Activated T-helper 1 cell treated with anti-CD3 and anti-CD28 coated beads, Interleukin-2, amount 50 U/mL, for 16 hours (primary cell): ENCODE measurements at places on chromosomes 12 and 14.

GRCh38 chr14:64040044-64040443 lies 187.2 kb downstream of the SYNE2 start:
- DNase-seq: no peak

DNA sequence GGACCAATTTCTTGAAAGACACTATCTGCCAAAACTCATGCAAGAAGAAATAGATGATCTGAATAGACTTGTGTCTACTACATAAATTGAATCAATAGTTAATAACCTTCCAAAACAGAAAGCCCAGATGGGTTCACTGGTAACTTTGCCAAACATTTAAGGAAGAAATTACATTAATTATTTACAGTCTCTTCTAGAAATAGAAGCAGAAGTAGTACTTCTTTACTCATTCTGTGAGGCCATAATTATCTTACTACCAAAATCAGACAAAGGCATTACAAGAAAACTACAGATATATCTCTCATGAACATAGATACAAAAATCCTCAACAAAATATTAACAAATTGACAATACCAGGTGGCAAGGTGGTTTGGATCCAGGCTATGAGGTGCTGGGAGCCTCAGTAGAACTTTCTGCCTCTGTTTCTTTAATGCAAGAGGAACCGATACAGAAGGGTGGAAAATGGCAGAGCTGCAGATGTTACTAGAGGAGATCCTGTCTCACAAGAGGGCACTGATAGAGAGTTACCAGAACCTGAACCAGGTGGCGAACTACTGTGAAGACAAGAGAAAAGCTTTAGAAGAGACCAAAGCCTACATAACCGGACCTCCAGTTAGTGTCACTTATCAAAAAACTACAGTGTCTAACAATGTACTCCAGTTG lies 33.7 kb upstream of the KTN1 start:
- no peak for DNase-seq

GRCh38 chr12:72738811-72739210 lies 466.6 kb downstream of the TRHDE start:
- DNase-seq: no peak

- DNase-seq: no peak
Observed at GRCh38 chr14:100988011-100988410, 84.5 kb upstream of the RTL1 start.

DNA sequence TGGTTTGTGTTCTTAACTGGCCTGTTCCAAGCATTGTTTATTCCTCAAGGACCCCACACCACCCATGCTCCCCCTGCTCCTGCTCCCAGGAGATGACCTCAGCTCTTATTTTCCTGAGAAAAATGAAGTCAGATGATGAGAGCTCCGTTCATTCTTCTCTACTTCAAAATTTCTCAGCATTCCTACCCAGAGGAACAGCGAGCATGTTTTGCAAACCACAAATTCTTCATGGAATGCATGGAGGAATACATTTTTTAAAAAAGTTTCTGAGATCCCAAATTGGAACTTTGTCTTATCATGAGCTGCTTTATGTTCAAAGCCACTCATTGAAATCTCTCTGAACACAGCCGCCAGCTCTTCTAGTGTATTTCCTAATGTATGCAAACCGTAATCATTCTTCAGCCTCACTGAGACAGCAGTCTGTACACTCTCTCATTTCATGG lies 44.9 kb downstream of the SYNE2 start:
- no peak for DNase-seq

DNA sequence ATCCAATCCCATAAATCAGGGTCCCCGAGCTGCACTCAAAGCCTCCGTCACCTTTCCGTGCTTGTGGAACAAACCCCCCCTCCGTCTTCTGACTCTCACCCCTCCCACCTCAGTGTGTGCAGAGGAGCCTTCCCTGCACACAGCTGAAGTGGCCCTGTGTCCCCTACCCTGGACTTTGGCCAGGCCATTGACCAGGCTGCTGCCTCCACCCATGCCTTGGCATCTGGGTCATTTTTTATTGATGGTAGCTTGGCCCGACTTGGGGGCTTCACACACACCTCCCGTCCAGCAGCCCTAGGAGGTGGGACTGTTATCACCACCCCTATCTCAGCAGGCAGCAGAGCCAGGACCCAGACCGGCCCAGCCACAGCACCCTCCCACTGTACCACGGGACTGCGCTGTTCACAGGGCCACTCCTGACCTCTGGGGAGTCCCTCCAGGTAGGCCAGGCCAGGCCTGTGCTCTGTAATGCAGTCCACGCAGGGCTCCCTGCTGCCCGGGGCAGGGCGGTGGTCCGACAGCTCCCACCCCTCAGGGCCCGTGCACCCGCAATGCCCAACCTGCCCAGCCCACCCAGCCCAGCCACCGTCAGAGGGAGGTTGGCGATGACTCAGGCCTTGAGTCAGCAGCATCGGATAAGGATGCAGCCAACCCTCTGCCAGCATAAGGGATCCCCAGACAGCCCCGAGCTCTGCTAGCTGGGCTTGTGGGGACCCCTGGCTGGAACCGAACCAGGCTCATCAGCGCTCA lies 9.2 kb upstream of the INF2 start:
- DNase-seq: no peak

DNA sequence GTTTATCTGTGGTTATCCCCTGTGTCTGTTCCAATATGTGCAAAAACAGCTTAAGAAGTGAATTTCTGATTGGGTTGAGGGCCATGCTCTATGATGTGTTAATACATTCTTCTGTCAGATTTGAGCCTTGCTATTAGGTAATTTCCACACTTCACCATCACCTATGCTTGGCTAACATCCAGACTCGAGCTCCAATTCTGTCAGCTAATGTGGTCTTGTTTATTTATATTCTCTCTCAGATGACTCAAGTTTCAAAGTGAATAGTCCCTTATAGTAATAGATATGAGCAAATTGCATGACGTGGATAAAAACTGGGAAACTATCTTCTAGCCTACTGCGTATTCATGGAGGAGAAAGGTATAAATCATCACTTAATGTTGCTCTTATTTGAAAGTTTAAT lies 451.3 kb downstream of the SNAPC1 start:
- no peak for DNase-seq

GRCh38 chr12:43951286-43951685 lies 115.4 kb downstream of the TMEM117 start:
- DNase-seq: no peak

- DNase-seq: no peak
Observed at GRCh38 chr12:127162307-127162706, 1104.7 kb upstream of the TMEM132C start.

- no peak for DNase-seq
Observed at GRCh38 chr12:82415402-82415801, 57.1 kb downstream of the METTL25 start.

DNA sequence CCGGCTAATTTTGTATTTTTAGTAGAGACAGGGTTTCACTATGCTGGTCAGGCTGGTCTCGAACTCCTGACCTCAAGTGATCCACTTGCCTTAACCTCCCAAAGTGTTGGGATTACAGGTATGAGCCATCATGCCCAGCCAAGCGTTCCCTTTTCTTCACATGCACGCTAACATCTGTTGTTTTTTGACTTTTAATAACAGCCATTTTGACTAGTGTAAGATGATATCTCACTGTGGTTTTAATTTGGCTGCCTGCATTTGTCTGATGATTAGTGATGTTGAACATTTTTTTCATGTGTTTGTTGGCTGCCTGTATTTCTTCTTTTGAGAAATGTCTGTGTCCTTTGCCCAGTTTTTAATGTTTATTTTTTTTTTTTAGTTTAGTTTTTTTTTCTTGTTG lies 10.2 kb upstream of the YARS2 start:
- DNase-seq: no peak

- DNase-seq: no peak
Observed at GRCh38 chr12:103540319-103540718, 44.6 kb upstream of the C12orf42 start.

DNA sequence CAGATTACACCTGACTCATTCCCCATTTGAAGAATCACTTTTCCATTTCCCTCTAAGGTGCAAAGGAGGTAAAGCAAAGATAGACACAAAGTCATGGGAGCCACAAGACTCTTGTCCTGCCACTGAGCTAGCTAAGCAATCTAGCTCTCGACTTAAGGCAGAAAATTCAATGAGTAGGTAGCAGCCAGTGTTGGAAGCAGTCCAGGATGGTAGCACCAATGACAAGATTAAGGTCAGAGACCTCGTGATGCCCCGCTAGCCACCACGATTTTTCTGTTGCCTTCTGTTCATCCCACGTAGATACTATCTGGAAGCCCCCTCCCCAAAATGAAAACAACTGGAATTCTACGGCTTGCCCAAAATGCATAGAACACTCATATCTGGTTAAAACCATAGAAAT lies 1.4 kb downstream of the VAMP1 start:
- no peak for DNase-seq

GRCh38 chr14:58426670-58427280 lies 556 bp downstream of the TIMM9 start:
- peak; percentile 11 for DNase-seq

DNA sequence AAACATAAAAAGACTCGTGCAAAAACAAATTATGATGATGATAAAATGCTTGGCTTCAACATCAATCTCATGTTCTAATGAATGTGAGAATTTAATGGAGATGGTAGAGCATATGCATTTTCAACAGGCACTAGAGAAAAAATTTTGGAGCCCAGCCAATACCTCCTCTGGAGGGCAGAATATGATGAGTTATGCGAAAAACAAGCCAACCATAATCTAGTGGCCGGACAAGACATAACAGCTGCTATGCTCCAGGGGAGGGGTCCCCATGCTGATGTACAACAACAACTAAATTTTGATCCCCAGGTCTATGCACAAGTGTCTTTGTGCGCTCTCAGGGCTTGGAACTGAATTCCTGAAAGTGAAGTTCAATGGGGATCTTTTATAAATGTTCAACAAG lies 1197.5 kb downstream of the LRFN5 start:
- no peak for DNase-seq

DNA sequence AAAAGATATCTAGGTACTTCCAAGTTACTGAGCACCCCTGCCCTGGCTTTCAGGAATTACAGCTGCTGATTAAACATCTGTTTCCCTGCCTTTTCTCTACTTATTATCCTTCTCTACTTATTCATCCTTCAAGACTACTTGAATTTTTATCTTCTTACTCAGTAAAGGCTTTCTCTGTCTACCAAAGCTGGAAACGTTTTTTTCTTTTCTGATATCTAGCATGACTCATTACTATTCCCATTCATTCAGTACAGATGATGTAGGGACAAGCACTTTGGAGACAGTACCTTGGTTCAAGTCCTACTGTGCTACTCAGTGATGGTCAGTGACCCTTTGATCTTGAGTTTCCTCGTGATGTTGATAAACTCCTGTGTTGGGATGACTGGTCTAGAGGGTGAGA lies 848.7 kb downstream of the NRXN3 start:
- no peak for DNase-seq

GRCh38 chr12:74227846-74228545 lies 309.6 kb upstream of the ATXN7L3B start:
- no peak for DNase-seq

- no peak for DNase-seq
Observed at GRCh38 chr14:90999299-90999698, 61.1 kb downstream of the RPS6KA5 start.

GRCh38 chr14:99690636-99691035 lies 6.5 kb downstream of the CYP46A1 start:
- no peak for DNase-seq

DNA sequence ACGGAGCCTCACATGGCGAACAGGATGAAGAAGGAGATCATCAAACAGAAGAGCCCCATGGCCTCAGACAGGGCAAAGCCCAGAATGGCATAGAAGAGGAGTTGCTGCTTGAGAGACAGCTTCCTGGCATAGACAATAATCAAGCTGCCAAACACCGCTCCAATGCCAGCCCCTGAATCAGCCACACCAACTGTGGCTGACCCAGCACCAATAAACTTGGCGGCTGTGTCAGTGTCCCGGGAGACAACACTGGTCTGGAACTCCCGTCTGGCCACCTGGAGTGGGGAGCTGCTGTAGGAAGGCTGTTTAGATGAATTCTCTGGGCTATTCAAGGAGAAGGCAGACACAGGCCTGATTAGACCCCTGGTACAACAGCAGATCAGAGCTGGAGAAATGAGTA lies 100.1 kb downstream of the HEATR5A start:
- no peak for DNase-seq

GRCh38 chr12:72338437-72338836 lies 66.3 kb downstream of the TRHDE start:
- no peak for DNase-seq

- DNase-seq: no peak
Observed at GRCh38 chr12:79016181-79016580, 151.6 kb downstream of the SYT1 start.

DNA sequence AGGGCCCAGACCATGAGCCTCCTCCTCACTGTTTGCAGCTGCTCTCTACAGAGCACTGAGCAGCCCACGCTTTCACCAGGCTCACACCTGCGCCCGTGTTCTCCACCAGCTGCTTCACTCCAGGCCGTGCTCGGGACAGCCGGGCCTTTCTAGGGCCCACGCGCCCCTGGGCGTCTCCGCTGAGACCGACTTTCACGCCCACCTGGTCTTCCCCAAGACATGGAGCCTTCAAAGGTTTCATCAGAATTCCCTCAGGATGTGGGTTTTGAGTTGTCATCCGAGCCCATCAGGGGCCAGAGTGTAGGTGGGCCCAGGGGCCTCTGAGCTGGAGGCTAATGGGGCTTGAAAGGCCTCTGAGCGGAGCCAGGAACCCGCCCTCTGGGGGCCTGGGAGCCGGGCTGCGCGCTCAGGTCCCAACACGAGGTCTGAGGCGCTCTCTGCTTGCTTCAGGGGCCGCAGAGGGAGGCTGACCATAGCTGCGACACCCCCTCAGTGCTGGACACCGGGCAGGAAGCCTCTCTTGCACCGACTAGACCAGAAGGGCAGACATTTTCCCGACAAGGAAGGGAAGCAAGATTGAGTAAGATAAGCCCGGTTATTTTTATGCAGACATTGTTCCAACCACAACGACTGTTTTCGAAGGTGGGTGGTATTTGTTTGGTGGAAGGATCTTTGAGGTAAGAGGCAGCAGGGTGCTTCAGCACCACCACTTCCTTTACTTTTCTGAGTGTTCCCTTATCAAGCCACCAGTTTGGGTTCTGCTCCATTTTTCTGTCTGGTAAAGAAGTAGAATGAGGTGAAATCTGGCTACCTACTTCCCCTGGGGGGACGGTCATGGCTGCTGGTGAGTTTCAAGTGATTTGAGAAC lies 125.0 kb upstream of the FUT8 start:
- no peak for DNase-seq

DNA sequence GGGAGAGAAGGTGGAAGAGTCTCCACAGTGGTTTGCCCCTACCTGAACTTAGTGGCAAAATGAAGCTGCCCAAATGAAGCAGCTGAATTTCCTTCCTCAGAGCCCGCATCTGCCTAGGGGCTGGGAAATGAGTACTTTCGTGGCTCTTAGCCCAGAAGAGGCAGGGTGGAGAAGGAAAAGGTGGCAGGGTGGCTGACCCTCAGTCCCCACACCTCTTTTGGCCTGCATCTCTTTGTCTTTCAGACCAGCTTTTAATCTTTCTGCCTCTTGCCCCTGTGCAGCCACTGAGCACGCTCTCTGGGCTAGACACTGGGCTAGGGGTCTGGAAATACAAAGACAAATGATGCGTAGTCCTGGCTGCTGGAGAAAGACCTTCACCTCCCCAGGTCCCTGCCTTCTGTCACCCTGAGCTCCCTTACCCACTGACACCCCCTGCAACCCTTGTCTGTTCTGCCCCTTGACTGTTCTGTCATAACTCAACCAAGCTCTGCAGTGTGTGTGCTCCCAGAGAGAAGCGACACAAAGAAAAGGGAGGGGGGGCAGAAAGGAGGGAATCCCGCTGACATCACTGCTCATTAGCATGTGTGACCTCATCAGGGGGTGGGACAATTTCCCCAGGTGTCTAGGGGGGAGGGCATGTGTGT lies 371 bp upstream of the REM2 start:
- DNase-seq: no peak
